SW 1271 (cell line): ENCODE measurements at places on chromosomes 5 and 9.
A peak's percentile ranks its signal among the peaks of the same experiment; 100 is the strongest.

- no peak for DNase-seq
These were observed 180.2 kb upstream of the FBXL17 start for GRCh38 chr5:108562205-108562454.

GRCh38 chr9:76018235-76018634, 127.8 kb downstream of the PCSK5 start:
- DNase-seq = no peak

GRCh38 chr5:14685757-14686156, 21.2 kb downstream of the OTULIN start:
- DNase-seq = peak; percentile 75

DNA sequence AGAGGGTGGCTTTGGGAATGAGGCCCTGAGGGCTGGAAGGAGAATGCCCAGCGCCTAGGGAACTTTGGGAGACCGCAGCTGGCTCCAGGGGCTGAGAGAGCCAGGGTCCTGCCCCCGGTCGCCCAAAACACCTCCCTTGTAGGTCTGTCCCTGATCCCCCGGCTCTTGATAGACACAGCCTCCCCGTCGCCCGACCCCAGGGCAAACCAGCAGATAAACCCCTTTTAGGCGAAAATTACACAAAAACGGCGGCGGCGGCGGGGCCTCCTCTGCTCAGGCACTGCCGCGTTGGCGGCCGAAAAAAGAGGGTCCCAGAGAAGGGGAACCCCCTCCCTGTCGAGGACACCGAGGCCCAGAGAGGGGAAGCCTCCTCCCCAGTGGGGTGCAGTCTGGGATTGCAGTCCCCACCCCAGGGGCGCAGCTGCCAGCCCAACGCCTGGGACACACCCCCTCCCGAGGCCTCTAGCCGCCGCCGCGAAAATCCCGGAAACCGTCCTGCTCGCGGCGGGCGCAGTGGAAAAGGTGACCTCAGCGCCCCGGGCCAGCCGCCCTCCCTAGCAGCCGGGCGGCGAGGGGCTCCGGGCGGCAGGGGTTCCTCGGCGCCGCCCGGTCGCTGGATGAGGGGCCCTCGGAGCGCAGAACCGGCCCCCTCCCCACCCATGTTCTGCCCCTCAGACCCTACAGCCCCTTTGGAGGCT, 3.1 kb upstream of the BARX1 start:
- no peak for DNase-seq

GRCh38 chr5:14022971-14023370, 78.5 kb upstream of the DNAH5 start:
- DNase-seq = no peak

DNA sequence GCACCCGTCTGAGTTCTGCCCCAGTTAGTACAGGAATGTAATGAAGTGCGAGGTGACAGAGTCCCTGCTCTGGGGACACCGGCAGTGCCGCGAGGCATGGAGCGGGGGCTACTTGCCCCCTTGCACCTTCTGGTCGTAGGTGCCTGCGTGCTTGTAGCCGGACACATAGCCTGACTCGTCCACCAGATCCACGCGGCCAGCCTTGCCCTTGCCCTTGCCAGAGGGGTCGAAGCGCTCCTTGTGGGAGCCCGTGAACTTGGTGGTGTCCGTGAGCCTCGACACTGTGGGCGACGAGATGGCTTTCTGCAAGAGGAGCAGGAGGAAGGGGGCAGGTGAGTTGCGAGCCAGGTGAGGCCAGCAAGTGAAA, 28.2 kb downstream of the TPPP start:
- no peak for DNase-seq

- DNase-seq = no peak
These were observed 265.8 kb downstream of the ADGRV1 start for GRCh38 chr5:90824436-90824835.
